ENCODE measurements at places on chromosomes 3 and 15.
A peak's percentile ranks its signal among the peaks of the same experiment; 100 is the strongest.

- DNase-seq = no peak
These were observed 32.4 kb upstream of the TKT start for GRCh38 chr3:53288214-53288613.

DNA sequence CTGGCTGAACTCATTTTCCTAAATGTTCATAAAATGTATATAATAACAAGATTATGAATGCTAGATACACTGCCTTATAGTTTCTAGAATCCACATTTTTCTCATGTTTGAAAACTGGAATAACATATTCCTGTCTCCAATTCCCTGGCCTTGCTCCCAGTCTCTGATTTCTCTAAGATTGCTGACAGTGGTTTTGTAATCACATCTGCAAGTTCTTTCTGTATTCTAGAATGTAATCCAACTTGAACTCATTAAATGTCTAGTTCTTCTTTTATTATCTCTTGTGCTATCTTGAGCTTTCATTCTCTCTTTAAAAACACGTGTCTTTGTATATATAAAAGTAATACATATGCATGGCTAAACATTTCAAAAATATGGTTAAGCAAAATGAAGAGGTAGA is 215.2 kb upstream of the ADAMTS9 start:
- no peak for DNase-seq

DNA sequence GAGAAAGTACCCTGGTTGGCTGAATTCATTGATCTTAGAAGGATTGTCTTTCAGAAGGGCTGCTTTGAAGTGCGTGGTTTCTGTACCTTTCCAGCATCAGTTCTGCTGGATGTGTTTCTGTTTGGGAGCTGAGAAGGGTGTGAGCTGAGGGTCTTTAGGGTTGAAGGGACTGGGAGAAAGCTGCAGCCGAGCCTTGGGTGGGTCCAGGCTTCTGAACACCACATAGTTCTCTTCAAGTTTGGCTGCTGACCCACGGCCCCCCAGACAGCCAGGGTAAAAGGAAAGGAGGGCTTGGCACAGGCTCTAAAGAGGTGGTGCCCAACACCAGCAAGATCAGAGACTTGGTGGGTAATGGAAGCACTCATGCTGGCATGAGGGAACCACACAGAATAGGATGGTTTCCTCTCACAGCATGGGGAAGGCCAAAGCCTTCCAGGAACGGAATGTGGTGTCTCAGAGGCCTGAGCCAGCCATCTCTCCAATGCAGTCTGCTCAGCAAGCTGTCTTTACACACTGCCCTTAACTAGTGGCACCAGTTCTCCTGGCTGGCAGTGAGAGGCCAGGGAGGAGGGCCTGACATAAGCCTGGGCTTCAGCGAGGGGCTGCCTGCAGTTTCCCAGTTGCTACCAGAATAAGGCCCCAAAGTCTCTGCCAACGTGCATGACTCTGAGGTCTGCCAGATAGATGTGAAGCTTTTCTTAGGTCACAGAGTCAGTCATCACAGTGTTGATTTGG is 239.0 kb upstream of the TRIM42 start:
- DNase-seq = no peak

- DNase-seq = no peak
These were observed 15.8 kb upstream of the ABHD17C start for GRCh38 chr15:80679167-80679803.

GRCh38 chr15:99976811-99977271 is 243.6 kb upstream of the LYSMD4 start:
- DNase-seq = no peak

GRCh38 chr15:68818769-68819494 is 1.8 kb downstream of the ANP32A start:
- peak; percentile 75 for DNase-seq

GRCh38 chr3:127788451-127788909 is 33.8 kb downstream of the MGLL start:
- DNase-seq = no peak

- DNase-seq = no peak
These were observed 17.4 kb downstream of the PTPN23 start for GRCh38 chr3:47398228-47398627.

DNA sequence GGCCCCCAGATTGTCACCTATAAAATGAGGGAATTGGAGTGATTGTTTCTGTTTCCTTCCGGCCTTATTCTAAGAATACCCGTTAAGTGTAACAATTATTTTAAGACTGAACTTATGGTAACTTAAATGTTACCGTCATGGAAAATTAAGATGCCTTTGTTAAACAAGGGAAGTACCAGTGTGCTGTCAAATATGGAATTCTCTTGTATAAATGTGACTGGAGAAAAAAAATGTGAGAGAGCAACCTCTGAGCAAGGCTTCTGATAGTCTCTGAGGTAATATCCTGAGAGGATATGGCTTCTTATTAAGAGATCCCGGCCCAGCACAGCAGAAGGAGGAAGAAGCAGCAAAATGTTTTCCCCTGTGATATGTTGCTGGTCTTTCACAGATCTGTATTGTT is 480.7 kb upstream of the ADAMTS9 start:
- no peak for DNase-seq

- no peak for DNase-seq
These were observed 235.3 kb downstream of the C3orf38 start for GRCh38 chr3:88385090-88385489.

GRCh38 chr3:41176596-41176995 is 22.7 kb upstream of the CTNNB1 start:
- no peak for DNase-seq

DNA sequence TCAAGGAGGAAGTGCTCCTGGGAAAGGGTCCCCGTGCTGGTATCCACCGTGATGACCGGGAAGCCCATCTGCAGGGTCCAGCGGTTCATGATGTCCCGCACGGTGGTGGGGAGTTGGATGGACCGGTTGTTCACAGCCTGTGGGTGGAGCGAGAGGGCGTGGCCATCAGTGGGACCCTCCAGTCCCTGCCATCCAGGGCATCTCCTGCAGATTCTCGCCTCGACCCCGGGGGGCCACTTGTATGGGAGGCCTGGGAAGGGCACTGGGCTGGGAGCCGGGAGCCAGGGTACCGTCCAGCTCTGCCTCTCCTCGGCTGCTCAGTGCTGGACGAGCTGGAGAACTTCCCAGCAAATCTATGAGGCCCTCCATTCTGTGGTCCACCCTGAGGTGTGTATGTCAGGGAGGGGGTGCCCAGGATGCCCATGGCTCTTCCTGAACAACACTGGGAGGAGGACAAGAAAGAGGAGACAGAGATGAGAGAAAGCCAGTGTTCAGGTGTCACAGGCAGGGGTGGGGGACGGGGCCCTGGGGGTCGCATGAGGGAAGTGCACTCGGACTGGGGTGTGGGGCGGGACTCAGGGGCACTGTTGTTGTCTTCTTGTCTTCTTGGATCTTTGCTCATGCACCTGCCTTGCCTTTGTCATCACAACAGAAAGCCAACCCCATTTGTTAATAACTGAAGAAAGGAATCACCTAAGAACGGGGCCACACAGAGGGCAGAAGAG is 13.0 kb downstream of the ANPEP start:
- DNase-seq = no peak

DNA sequence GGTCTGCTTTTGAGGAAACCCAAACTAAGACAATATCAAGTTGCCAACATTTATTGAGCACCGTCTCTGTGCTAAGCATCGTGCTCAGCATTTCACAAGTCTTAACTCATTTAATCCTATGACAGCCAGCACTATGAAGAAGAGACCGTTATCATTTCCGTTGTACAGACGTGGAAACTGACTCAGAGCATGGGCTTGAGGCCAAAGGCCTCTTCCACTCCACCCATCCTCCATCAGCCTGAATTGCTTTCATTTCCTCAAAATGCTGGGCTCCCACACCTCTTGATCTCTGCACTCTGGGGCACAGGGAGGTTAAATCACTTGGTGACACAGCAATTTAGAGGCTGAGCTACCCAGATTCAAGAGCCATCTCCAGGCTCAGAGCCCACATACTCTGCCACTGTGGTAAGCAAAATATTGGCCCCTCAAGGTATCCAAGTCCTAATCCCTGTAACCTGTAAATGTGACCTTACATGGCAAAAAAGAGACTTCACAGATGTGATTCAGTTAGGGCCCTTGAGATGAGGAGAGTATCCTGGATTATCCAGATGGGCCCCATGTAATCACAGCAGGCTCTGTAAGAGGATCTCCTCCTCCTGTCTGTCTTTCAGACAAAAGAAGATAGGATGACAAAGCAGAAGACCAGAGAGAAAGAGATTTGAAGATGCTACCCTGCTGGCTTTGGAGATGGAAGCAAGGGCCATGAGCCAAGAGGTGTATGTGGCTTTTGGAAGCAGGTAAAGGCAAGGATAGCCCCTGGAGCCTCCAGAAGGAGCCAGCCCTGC is 24.3 kb upstream of the FLNB start:
- DNase-seq = peak; percentile 61

DNA sequence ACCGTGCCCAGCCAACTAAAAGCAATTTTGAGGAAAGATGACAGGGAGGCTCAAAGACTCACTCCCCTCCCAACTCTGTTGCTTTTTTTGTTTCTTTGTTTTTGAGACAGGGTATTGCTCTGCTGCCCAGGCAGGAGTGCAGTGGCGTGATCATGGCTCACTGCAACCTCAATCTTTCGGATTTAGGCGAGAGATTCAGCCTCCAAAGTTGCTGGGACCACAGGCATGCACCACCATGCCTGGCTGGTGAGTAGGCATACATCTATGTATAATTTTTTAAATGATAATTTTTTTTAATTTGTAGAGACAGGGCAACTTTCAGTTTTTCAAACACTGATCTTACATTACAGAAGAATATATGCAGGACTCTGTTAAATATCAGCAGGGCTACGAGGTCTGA is 15.8 kb upstream of the THUMPD3 start:
- no peak for DNase-seq

DNA sequence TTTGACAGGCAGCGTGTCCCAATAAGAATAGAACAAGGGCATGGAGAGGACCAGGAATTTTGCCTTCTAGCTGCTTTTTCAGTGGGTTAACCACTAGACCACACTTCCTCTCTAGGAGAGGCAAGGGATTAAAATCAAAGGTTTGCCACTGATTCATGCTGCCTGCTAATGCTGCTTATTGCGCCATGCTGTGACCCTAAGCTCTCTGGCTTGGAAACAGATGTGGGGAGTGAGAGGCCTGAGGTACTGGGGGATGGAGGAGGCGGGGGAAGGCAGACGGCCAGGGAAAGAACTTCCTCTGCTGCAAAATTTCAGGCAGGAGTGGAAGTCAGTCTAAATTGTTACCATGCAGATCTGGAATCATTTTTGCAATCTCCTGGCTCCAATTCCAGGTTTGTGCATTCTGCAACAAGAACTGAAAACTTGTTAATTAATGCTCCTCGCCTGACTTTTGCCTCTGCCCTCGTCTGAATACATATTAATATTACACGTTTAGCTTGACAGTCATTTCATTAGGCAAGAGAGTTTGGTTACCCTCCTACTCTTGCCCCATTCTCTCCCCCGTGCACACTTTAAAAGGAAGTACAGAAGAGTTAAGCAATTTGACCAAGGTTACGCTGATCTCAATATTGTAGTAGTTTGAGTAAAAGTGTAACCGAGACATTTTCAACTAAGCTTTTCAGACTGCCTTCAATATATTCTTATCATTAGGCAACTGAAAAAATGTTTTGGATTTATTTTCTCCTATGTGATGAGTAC is 121.7 kb upstream of the SPRED1 start:
- no peak for DNase-seq

- no peak for DNase-seq
These were observed 613.2 kb downstream of the PDCD6IP start for GRCh38 chr3:34411596-34411995.

DNA sequence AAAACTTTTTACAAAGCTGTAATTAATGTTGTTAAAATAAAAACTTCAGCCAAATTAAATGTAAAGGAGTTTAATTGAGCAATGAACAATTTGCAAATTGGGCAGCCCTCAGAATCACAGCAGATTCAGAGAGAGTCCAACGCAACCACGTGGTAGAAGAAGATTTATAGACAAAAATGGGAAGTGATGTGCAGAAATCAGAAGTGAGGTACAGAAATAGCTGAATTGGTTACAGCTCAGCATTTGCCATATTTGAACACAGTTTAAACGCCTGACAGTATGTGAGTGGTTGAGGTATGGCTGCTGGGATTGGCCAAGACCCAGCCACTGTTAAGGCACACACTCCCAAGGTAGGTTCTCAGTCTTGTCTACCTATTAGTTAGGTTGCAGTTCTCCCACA is 14.4 kb upstream of the PLA2G4D start:
- DNase-seq = no peak

- DNase-seq = no peak
These were observed 98.2 kb upstream of the CHD2 start for GRCh38 chr15:92801774-92802464.

DNA sequence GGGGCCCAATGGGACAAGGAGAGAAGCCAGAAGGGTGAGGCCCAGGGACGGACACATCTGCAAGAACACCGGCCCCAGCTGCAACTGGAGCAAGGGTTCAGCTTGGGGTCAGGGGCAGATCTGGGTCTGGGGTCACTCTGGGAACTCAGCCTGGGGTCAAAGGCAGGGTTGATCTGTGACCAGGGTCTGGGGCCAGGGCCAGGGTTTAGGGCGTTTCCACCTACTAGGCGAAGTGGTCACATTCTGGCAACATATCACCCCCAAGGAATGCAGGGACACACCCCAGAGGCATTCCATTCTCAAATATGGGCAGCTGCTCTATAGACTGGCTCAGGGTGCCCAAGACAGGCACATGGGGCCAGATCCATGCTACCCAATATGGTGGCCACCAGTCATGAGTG is 9.0 kb downstream of the UROC1 start:
- no peak for DNase-seq

GRCh38 chr3:118817748-118818165 is 216.9 kb downstream of the IGSF11 start:
- no peak for DNase-seq

- no peak for DNase-seq
These were observed 21.5 kb downstream of the LIPH start for GRCh38 chr3:185530856-185531255.

GRCh38 chr3:152206243-152206760 is 62.4 kb upstream of the MBNL1 start:
- no peak for DNase-seq

GRCh38 chr3:30508339-30508738 is 98.1 kb upstream of the TGFBR2 start:
- no peak for DNase-seq

- DNase-seq = no peak
These were observed 700 bp downstream of the MKRN2 start for GRCh38 chr3:12557473-12558100.

- no peak for DNase-seq
These were observed 78.0 kb upstream of the SNRPA1 start for GRCh38 chr15:101372960-101373525.

- no peak for DNase-seq
These were observed at the start of gene LINGO1 for GRCh38 chr15:77632534-77633133. Gene LINGO1, minus strand, starts transcription at chr15:77632912. Its CDS starts 597 bp downstream, at chr15:77632315.

DNA sequence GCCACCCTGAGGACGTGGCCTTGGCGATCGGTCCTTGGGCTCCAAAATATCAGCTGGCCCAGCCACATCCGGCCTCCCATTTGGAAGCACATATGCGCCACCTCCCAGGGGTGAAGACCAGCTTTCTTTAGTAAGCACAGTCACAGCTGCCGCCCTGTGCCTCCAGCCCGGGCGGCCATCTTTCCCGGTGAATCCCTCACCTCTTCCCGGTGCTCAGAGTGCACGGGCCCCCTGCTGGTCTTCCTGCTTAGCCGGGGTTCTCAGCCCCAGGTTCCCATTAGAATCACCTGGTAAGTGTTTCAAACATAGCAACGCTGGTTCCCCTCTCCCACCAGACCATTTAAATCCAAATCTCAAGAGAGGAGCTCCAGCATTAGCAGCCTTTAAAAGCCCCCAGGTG is 232.2 kb downstream of the VPS13C start:
- DNase-seq = no peak

Data from activated CD8-positive, alpha-beta memory T cell treated with anti-CD3 and anti-CD28 coated beads, Interleukin-2, amount 50 U/mL, for 48 hours (primary cell).